ENCODE measurements at places on chromosomes 12 and 14.

DNA sequence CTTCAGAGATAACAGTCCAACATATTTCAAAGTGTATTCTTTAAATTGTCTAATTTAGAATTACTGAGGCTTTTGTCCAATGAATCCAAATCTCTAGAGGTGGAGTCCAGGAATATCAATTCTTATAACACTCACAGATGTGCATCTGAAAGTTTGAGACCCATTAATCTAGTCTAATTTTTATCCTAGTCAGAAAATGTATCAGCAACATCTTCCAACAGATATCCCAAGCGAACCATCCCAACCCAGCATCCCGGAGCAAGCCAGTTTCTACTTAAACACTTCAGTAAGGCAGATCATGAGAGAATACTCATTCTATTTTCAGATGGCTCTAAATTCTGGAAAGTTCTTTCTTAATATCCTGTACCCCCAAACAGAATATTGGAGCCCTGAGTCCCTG is 113.5 kb downstream of the BBS10 start:
- no peak for DNase-seq

DNA sequence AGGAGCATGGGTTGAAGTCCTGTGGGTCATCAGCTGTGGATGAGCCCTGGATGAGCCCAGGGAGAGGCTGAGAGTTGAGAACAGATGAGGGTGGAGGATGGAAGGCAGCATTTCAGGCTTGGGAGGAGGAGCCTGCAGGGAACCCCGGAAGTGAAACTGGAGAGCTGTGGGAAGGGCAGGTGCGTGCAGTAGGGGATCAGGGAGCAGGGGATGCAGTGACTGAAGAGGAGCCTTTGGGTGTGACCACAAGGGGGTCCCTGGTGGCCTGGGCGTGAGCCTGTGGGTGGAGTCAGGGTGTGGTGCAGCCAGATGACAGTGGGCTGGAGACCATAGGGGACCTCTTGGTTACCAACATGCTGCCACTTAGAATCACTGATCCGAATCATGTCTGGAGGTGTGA is 115.5 kb downstream of the PAPOLA start:
- DNase-seq, result no peak

GRCh38 chr12:109818905-109819500 is 14.2 kb downstream of the TRPV4 start:
- no peak for DNase-seq

- DNase-seq, result no peak
Measured at GRCh38 chr12:92675092-92675865, 27.5 kb upstream of the PLEKHG7 start.

- DNase-seq, result no peak
Measured at GRCh38 chr14:85663256-85663655, 133.3 kb downstream of the FLRT2 start.

GRCh38 chr12:16613199-16613598 is 7.2 kb upstream of the LMO3 start:
- DNase-seq, result no peak

DNA sequence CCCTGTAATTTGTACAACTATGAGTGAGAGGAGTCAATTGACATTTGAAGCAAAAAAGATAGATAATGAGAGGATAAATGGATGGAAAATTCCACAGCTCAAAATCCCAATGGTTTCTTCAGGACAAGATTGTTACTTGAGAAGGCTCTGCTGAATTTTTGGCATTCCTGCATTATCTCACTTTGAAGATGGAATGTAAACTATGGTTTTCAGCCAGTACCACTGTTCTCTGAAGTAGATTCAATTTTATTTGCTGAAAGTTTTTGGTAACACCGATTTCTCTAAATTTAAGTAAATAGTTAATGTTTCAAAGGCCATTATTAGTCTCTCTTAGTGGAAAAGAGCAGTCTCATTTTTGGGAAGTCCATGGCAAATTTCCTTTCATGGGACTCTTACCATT is 121.9 kb upstream of the SLC38A2 start:
- no peak for DNase-seq

All from activated CD8-positive, alpha-beta memory T cell treated with anti-CD3 and anti-CD28 coated beads for 1 hour (primary cell).